ENCODE measurements at places on chromosomes 1 and 21.

DNA sequence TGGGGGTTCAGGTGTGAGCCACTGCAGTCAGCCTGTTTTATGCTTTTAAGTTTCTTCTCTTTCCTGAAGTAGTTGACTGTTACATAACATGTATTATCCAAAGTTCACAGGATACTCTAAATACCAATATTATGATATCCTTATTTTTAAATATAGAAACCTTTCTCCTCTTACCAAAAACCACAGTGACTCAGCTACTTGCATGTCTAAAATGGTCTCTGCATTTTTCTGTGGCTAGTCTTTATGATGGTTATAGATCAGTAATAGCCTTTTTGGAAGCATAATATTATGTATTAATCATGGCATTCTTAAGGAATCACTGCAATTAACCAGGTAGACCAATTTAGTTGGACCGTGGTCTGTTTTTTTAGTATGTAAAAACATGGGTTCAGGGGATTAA lies 210.8 kb upstream of the CACYBP start:
- DNase-seq: no peak

DNA sequence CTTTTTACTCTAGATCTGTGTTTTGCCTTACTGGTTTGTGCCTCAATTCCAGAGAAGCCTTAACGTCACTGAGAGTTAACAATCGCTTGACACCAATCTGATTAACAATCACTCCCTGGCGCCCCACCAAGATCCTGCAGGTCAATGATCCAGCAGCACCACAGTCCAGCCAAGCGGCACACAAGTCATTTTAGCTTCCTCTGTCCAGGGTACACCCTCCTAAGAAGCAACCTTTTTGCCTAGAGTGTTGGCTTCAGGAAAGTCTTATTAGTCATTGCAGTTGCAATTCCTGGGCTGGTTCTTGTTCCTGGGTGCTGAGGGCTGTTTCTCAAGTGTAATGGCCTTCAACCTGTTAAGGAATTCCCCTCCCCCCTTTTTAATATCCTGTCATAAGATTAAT lies 323.0 kb upstream of the USP25 start:
- no peak for DNase-seq

DNA sequence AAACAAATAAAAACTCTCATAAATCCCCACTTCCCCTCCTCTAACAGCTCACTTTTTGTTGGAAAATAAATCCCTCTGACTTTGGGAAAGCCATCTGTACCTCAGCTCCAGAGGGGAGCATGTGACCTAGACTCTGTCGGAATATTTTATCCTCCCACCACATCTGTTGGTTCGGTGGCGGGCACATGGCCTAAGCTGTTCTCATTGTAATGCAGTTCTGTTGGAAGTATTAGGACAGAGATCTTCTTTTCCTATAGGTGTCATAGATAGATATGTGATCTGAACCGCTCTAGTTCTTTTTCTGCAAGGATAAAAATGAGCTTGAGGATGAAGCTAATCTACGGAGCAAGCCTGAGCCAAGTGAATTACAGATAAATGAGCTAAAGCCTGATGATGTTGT lies 50.5 kb upstream of the EPS8L3 start:
- no peak for DNase-seq

GRCh38 chr21:35510957-35511695 lies 462.0 kb upstream of the RUNX1 start:
- DNase-seq: no peak

DNA sequence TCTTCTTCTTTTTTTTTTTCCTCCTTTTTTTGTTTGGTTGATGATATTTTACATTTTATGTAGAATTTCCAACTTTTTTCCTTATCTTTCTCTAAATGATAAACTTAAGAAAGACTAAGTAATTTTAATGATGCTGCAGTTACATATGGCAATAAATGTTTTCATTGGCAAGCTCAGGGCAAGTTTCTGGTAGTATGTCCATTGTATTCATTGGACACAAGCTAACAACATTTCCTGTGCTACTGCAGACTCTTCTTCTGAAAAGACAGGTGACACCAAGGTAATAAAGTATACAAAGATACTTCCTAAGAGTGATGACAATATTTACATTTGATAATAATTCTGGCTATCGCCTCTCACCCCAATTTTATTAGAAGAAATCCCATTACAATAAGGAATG lies 219.2 kb upstream of the NFIA start:
- DNase-seq: no peak

- DNase-seq: no peak
Observed at GRCh38 chr1:224132901-224133300, 19.0 kb downstream of the FBXO28 start.

- no peak for DNase-seq
Observed at GRCh38 chr21:41548781-41549180, 40.8 kb upstream of the TMPRSS2 start.

DNA sequence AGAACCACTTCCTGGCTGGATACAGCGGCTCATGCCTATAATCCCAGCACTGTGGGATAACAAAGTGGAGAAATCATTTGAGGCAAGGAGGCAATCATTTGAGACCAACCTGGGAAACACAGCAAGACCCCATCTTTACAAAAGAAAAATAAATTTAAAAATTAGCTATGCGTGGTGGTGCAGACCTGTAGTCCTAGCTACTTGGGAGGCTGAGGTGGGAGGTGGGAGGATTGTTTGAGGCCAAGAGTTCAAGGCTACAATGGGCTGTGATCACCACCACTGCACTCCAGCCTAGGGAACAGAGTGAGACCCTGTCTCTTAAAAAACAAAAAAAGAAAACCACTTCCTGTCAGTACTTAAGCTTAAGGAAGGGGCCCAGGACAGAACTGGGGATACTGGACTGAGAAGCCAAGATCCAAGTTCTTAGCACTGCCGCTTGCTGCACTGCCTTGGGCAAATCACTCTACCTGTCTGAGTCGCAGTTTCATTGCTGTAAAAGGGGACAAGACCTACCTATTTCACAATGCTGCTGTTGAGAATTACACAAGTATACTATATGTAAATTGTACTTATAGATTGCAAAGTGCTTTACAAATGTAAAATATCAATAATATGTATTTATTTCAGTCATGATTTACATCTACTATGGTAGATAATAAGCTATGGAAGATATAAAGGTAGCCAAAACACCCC lies 154.9 kb downstream of the RERE start:
- no peak for DNase-seq

- DNase-seq: no peak
Observed at GRCh38 chr1:40868051-40868723, 6.0 kb upstream of the CITED4 start.

DNA sequence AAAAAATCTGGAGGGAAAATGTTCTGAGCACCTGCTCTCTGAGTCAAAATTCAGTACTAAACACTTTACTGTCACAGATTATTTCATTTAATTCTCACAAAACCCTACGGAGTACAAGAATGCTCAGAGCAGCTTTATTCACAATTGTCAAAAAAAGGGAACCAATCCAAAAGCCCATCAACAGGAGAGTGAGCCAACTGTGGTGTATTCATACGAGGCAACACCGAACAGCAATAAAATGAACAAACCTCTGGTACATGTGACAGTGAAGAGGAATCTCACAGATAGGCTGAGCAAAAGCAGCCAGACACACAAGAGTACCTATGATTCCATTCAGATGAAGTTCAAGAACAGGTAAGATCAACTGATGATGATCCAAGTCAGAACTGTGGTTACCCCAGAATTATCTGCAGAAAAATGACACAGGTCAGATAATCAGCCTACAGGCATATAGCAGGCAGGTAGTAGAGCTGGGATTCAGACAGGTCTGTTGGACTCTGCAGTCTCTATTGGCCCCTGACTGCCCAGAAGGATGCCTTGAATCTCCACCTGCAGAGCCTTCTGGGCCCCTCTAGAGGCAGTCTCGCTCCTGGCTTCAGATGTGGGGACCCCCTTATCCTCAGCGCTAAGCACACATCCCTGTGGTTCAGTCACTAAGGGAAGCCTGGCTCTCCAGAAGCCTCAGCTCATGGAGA lies 19.2 kb downstream of the SLC9A1 start:
- DNase-seq: no peak

DNA sequence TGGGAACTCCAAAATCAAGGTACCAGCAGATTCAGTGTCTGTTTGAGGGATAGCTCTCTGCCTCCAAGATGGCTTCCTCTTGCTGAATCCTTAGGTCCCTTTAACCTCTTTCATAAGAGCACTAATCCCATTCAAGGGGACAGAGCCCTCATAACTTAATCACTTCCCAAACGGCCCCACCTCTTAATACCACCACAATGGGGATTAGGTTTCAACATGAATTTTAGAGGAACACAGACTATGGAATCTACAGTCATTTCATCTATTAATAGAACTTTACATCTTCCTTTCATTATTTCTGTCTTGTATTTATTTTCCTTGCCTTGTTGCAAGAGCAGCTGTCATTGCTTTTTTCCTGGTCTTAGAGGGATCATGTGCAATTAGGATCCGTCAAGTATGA lies 30.3 kb downstream of the HOOK1 start:
- DNase-seq: no peak

- no peak for DNase-seq
Observed at GRCh38 chr1:115329965-115330364, 8.1 kb downstream of the NGF start.

DNA sequence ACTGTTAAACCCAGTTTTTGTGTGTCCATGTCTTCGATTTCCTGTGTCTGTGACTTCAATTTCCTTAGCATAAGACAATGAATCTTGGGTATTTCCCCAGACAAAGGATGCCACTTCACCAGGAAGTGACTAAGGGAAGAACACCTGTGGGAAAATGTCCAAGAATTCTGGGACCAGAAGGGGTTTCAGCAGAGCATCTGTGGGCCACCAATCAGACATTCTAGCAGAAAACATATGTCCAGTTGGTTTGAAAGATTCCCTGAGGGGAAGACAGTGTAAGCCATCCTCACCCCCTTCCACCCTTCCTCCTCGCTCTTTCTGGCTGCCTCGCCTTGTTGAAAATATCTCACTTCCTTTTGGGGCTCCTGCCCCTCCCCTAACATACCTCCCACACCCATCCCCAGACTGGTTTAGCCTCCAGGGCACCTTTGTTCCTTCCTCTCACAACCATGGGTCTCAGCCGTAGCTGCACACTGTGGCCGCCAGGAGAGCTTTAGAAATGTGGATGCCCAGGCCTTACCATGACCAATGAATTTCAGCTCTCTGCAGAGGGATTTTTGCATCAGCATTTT lies 25.5 kb upstream of the IFNAR1 start:
- no peak for DNase-seq

DNA sequence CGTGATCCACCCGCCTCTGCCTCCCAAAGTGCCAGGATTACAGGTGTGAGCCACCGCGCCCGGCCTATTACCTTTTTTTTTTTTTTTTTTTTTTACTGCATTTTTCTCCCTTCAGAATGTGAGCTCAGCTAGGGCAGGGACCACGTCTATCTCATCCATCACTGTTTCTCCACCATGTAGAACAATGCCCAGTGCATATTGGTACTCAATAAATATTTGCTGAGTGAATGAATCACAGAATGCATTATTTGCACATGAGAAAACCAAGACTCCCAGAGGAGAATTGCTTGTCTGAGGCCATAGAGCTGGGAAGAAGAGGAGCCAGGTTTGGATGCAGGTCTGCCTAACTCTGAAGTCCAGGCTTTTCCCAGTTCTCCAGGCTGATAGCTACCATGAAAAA lies 8.2 kb upstream of the SLC9A1 start:
- no peak for DNase-seq

GRCh38 chr1:3441880-3442279 lies 12.6 kb upstream of the ARHGEF16 start:
- no peak for DNase-seq

- no peak for DNase-seq
Observed at GRCh38 chr1:209652121-209652735, at the start of gene LAMB3. Gene LAMB3, minus strand, starts transcription at chr1:209652425. Its CDS starts 1,481 bp downstream, at chr1:209650944.

DNA sequence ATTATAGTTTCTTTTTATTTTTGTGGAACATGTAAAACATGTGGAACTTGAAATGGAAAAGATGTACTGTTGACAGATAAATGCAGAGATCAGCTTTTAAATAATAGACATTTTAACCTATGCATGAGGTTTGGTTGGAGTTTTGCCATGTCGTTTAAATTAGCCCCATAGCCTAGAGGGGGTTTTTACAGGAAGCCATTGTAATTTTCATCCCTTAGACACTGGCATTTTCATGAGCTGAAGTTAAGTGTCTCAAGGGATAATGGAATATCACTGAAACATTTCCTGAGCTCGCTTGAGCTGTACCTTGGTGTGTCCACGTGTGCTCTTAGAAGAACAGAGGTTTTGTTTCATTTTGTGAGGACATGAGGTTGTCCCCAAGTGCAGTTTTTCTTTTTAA lies 54.2 kb downstream of the HMCN1 start:
- no peak for DNase-seq

DNA sequence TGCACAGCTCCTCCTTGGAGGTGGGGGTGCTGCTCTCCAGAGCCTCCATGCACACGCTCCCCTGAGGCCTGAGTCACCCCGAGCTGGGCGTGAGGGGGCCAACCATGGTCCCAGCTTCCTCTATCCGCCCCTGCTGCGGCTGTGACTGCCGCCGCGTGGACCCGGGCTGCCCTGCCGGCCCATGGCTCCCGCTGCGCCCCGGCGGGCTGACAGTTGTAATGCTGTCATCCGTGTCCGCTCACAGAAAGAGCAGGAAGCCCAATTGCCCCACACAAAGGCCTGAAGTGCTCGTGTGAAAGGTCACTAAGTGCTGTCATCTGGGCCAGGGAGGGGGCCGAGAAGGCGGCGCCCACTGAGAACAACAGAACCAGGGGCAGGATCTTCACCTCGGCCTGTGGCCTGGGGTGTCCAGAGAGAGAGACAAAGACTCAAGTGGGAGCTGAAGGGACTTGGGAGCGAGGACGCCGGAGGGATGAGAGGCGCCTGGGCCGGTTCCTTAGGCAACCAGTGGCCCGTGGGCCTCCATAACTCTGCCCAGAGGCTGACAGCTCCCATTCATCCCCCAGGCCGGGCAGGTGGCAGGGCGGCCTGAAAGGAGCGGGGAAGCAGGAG lies 31.5 kb downstream of the OLIG1 start:
- no peak for DNase-seq

DNA sequence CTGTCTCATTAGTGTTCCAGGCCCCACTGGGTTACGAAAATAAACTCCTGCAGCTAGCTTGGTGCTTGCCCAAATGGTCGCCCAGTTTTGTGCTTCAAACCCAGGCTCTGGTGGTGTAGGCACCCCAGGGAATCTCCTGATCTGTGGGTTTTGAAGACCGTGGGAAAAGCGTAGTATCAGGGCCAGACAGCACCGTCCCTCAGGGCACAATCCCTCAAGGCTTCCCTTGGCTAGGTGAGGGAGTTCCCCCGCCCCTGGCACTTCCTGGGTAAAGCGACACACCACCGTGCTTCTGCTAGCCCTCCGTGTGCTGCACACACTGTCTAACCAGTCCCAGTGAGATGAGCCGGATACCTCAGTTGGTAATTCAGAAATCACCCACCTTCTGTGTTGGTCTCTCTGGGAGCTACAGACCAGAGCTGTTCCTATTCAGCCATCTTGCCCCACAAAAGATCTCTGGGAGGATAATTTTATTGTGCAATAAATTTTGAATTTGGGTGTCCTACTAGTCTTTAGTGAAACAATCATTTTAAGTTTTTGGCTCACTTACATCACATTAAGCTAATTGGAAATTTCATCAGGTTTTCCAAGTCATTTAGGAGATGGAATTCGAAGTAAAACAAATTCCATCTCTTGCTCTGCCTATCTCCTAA lies 9.4 kb upstream of the SLC25A24 start:
- DNase-seq: no peak

Data from NCI-H748 treated with DMSO at 0.1 percent for 48 hours (cell line).